ENCODE measurements at places on chromosomes 2 and 18.

GRCh38 chr2:229059331-229060033 is 211.6 kb downstream of the PID1 start:
- DNase-seq, result no peak

GRCh38 chr2:220076734-220077133 is 449.3 kb downstream of the SLC4A3 start:
- no peak for DNase-seq

GRCh38 chr2:189621781-189622180 is 39.5 kb upstream of the ASNSD1 start:
- DNase-seq, result no peak

DNA sequence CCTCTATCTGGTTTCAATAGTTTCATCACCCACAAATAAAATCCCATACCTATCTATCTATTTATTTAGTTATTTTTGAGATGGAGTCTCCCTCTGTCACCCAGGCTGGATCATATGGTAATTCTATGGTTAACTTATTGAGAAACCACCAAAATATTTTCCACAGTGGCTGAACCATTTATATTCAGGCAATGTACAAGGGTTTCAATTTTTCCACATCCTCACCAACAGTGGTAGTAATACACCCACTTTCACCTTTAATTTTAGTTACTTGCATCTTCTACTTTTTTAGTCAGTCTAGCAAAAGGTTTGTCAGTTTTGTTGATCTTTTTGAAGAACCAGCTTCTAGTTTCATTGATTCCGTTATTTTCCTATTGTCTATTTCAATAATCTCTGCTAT is 46.1 kb upstream of the PHLPP1 start:
- DNase-seq, result no peak

DNA sequence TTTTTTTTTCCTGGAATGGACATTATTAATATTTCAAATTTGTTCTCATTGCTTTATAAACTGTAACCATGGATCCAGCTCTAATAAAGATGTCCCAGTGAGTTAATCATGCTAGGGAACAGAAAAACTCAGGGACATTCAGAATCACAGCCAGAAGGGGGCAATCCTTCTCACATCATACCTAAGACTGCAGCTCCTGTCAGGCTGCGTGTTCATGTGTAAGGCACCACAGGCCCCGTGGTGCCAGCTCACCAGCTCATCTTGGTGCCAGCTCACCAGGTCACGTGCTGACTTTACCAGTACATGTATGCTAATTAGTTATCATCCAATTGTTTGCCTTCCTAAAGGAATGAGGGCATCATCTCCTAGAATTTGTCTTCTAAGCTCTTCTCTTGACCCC is 84.7 kb upstream of the NEDD4L start:
- no peak for DNase-seq

DNA sequence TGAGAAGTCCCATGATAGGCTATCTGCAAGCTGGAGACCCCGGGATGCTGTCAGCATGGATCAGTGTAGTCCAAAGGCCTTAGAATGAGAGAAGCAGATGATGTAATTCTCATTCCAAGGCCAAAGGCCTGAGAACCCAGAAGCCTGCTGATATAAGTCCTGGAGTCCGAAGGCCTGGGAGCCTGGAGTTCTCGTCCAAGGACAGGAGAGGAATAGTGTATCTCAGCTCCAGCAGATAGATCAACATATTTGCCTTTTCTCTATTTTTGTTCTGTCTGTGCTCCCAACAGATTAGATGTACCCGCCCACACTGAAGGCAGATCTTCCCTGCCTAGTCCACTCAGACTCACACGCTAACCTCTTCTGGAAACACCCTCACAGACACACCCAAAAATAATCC is 454.9 kb upstream of the CHAC2 start:
- no peak for DNase-seq
